ENCODE measurements at places on chromosomes 7 and 10.

GRCh38 chr10:12432402-12433189 is 83.2 kb downstream of the CAMK1D start:
- no peak for DNase-seq

- no peak for DNase-seq
These were observed 220.9 kb downstream of the BUB3 start for GRCh38 chr10:123375097-123375496.

DNA sequence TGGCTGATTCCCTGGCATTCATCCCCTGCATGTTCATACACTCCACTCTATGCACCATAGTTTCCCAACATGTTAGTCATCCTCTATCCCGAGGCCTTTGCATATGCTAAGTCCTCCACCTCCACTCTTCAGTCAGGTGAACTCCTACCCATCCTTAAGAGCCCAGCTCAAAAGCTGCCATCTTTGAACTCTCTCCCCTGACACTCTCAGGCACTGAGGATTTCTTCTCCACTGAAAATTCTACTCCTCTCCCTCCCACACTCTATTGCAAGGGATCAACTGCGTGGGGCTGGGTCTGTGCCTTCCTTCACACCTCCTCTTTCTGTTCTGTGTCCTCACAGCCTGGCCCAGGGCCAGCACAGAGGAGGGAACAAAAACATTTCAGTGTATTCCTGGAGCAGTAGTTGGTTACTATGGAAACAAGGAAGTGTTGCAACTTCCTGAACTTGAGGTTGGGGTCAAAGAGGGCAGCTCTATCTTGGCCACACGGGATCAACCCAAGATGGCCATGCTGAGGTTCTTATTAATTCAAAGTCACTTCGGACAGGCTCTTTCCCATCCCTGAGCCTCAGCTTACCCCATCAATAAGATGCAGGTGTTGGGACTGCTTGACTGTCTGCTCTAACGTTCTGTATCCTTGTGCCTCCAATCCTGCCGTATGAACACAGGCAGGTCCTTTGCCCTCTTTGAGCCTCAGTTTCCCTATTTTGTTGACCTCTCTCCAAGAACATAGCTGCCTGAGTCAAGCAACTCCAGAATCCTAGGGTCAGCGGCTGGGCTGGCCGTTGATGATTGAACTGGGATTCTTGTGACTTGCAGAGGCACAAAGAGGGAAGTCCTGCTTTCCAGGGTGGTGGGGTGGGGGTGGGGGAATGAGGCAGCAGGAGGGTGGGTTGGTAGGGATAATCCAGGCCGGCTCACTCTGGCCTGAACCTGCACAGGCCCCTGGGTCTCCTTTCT is 15.5 kb downstream of the ZMIZ1 start:
- DNase-seq = peak; percentile 91

DNA sequence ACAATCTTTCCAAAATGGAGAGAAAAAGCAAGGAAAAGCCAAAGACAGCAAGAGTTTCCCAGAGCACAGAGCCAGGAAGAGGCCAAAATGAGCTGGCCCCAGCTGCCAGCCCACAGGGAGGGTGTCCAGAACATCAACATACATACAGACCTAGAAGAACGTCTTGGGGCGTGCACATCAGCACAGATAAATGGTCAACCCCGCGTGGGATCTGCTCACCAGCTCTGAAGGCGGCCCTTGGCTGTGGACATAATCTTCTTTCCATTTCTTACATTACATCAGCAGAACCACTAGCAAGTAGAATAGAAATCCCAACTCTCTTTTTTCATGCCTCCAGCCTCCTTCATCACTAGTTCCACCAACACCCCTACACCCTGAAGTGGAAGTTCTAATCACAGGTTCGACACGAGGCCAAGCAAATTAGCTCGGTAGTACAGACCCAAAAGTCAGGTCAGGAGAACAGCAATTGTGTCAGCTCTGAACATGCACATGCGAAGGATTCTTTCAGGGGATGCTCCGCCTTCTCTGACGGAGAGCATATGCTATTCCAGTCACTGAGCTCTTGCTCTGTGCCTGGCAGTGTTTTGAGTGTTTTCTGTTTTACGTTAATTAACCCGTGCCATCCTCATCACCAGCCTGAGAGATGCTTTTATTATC is 16.4 kb downstream of the SH3PXD2A start:
- no peak for DNase-seq

DNA sequence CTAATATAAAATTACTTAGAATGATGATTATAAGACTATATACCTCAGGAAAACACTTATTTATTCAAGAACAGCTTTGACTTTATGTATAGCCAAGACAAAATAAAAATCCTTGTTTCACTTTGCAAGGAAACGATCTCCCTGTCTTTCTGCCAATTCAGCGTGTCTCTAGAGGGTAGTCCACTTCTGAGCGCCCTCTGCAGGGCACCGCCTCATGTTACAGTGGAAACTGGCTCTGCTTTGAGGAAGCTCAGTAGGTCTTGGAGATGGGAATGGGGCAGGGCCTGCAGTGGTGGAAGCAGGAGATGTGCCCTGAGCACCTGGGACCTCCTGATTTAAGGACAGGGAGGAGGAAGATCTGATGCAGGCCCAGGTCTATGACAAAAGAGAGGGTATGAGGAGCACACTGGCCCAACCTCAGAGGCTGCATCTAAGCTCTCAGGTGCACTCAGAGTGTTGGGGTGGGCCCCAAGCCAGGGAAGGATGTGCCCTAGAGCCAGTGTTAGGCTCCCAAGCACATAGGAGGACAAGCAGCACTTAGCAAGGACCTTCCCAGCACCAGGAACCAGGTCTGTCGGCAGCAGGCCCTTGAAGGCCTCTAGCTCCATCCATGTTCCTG is 481.0 kb downstream of the TNS3 start:
- DNase-seq = no peak

GRCh38 chr10:121409466-121410104 is 188.7 kb downstream of the FGFR2 start:
- DNase-seq = no peak

- no peak for DNase-seq
These were observed 46.8 kb downstream of the PPIF start for GRCh38 chr10:79393924-79394610.

GRCh38 chr7:158027646-158028045 is 560.0 kb downstream of the PTPRN2 start:
- DNase-seq = no peak

- DNase-seq = no peak
These were observed 1.2 kb downstream of the SFRP4 start for GRCh38 chr7:37915438-37915837.

DNA sequence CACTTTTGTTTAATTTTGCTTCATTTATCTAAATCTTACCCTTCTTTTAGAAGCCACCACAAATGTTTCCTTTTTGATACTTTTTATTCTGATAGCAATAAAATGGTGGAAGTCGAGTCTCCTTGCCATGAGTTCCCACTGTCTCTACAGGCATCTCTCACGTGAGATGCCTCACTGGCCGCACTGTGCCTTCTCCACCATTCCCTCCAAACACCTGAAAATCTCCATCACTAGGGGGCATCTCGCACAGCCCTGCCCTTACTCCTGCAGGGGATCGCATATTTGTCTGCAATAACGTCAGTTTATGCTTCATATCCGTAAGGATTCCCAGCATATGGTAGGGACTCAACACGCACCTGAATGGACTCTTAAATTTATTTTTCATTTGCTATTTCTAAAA is 56.3 kb upstream of the NCAPG2 start:
- no peak for DNase-seq

- no peak for DNase-seq
These were observed 28.4 kb downstream of the COA1 start for GRCh38 chr7:43700646-43701499.

DNA sequence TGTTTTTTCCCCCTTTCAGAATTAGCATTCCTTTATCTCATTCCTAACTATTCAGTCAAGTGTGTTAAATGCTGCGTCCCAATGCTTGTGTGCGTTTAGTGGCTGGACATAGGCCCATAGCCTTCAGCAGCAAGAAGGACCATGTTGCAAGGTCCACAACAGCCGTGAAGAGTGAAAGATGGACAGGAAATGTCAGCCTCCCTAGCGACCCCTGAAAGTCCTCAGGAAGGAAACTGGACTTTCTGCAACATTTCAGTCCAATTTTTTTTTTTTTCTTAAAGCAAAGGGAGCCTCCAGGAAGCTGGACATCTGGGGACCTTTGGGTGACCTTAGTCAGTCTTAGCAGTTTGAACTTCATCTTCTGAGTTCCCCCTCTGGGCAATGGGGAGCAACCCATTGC is 550.7 kb upstream of the MGMT start:
- no peak for DNase-seq

Data from thoracic aorta (tissue), 2 donors.